ENCODE measurements at places on chromosomes 4 and X. TPM values are rescaled to one million over a fixed set of nuclear protein-coding genes. Genes with fewer than 3 reads are reported as not detected.

PABPC5 gene
- 1.1 TPM for total RNA-seq

OTUD6A gene
- total RNA-seq: not detected

SMAD1 gene
- total RNA-seq: 45.5 TPM

GAGE12E gene
- not detected for total RNA-seq

PPEF2 gene
- total RNA-seq: not detected

FRG2 gene
- not detected for total RNA-seq

METAP1 gene
- 29.9 TPM for total RNA-seq

NAA11 gene
- not detected for total RNA-seq

SOX3 gene
- total RNA-seq: not detected

CSN2 gene
- not detected for total RNA-seq

FREM3 gene
- 0.83 TPM for total RNA-seq

GRCh38 chrX:13180807-13181206 is 136.4 kb upstream of the FAM9C start:
- DNase-seq: no peak

DNA sequence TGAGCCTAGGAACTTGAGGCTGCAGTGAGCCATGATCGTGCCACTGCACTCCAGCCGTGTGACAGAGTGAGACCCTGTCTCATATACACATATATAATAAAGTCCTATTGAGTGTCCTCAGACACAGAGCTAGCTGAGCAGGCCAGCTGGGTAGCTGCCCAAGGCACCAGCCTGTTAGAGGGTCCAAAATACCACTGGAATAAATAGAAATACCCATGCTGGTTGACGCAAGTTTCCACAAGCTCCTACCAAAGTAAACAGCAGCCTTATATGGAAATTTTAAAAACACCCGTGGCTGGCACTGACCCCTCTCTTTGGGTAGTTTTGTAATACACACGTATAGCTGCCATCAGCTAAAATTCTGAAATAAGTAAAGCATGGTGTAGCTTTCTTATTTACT is 348.6 kb downstream of the BCOR start:
- no peak for DNase-seq

DNA sequence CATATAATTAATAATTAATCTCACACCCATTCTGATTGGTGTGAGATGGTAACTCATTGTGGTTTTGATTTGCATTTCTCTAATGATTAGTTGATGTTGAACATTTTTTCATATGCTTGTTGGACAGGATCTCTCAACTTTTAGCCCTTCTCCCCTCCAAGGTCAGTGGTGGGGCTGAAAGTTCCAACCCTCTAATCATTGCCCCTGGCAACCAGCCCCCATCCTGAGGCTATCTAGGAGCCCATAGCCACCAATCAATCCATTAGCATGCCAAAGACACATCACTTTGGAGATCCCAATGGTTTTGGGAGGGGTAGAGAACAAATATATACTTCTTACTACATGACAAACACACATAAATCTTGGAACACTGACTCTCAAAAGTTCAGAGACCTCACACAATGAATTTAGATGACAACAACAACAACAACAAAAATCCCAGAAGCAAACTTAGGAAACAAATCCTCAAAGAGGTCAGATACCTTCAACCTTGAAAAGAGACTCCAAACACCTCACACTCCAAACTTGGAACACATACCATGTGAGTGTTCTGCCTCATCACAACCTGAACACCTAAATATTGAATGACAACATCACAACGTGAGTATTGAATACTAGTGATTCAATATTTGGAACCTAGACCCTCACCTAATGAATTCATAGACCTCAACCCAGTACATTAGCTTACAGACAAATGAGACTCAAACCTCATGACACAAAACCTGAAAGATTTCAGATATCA is 19.0 kb upstream of the PAGE4 start:
- no peak for DNase-seq

- DNase-seq: no peak
These were observed 98.2 kb downstream of the MAGEC1 start for GRCh38 chrX:142001934-142002333.

GRCh38 chrX:39514801-39515200 is 583.0 kb downstream of the BCOR start:
- DNase-seq: no peak

DNA sequence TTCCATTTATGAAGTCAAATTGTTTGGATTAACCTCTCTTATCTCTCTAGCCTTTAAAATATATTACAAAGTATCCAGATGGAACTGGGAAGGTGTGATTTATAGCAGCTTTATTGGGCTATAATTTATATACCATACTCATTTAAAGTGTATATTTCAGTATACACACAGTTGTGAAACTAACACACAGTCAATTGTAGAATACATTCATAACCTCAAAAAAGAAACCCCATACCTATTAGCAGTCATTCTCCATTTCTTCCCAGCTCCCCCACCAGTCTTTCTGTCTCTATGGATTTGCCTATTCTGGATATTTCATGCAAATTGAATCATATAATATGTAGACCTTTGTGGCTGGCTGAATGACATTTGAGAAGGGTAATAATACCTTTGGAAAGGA is 7.6 kb upstream of the NAP1L5 start:
- no peak for DNase-seq

GRCh38 chr4:175229154-175229553 is 311.0 kb downstream of the ADAM29 start:
- no peak for DNase-seq

DNA sequence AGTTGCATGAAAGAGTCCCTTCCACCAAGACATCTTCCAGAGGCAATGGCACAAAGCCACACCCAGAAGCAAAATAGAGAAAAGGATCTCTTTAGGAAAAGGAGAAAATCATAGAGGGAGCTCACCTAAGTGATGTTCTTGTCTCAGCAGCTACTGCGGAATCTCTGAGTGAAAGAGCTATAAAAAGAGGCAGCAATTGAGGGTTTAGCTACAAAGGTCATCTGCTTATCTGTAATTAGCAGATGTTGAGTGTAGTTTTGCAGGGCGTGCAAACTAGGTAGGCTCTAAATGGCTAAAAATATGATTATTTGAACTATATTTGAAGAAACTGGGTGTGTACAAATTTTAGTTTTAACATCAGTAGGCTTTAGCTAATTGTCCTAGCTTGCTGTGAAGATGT is 276.0 kb downstream of the HS3ST1 start:
- DNase-seq: no peak

DNA sequence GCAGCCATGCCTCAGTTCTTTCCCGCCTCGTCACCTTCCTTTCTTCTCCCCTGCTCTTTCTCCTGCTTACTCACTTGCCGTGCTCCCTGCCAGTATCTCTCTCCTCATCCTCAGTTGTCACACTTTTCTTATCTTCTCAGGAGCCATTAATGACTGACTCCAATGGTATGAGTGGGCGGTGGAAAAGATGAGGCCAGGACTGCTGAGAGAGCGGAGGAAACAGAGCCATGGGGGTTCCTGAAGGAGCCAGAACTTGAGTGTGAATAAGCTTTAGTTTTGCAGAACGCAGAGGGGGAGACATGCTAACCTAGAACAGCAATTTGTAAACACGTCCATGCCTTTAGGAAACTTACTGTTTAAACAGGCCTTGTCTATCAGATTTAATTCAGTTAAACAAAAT is 126.5 kb downstream of the CHIC2 start:
- no peak for DNase-seq

DNA sequence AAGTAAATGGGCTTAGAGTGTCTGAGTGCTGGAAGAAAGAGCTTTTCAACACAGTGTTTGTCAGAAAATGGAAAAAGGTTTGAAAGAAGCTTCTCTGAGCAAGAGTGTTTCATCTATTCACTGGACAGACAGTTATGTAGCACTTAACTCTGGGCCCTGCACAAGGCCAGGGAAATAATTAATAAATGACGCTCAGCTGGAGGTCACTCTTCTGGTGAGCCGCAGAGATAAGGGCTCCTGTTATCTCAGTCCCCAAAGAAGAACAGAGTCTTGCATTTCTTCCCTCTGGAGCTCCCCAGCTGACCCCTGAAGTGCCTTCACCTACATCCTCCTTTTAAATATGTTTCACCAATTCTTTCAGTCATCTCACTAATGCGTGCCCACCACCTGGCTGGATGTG is 90.4 kb downstream of the SLC16A2 start:
- no peak for DNase-seq

DNA sequence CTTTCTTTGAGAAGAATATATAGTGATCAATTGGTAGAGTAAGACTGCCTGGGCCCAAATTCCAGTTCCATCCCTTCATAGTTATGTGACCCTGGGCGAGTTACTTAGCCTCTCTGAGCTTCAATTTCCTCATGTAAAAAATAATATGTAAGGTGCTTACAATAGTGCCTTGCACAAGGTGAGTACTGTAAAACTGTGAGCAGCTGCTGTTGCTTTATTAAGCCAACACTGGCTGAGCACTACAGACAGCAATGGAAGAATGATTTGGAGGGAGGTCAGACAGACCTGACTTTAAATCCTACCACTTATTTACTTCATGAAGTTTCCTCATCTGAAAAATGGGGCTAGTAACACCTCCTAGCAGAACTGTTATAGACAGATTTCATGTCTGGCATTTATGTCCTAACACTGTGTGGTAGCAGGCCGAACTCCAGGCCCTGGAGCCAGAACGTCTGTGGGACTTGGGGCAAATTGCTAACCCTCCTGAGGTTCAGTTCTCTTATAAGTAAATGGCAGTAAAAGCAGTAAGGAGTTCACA is 53.8 kb downstream of the RNF150 start:
- DNase-seq: no peak

- DNase-seq: no peak
These were observed 49.6 kb downstream of the RRAGB start for GRCh38 chrX:55767100-55767499.

GRCh38 chrX:106898462-106898861 is 4.7 kb downstream of the RIPPLY1 start:
- DNase-seq: no peak

GRCh38 chrX:13774696-13775095 is 40.1 kb downstream of the OFD1 start:
- no peak for DNase-seq

DNA sequence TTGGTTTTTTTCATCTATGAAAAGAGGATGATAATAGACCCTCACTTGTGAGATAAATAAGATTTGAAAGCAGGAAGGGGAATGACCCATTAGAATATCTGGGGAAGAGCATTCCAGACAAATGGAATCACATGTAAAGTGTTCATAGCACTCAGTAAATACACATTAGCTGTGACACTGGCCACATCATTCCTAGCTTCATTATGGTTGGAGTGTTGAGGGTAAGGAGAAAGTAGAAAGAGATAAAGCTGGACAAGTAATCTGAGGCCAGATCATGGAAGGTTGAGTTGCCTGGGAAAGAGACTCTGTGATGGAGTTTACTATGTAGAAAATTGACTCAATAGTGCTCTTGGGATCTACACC is 6.9 kb upstream of the PGRMC1 start:
- DNase-seq: no peak

DNA sequence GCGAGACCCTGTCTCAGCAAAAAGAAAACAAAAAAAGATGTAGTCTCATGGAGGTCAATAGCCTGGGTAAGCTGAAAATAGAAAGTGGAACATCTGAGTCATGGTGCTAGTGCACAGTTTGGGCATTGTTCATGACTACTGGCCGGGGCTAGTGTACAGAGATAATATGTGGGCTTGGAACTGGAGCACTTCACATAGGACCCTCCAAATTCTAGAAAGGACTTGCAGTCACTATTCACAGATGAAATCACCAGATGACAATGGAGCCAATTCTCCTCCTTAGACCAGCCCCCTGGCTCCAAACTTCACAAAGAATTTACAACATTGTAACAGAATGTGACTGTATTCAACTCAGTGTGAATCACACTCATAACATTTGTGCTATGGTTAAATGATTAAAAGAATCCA is 367.8 kb upstream of the SLC7A11 start:
- no peak for DNase-seq

DNA sequence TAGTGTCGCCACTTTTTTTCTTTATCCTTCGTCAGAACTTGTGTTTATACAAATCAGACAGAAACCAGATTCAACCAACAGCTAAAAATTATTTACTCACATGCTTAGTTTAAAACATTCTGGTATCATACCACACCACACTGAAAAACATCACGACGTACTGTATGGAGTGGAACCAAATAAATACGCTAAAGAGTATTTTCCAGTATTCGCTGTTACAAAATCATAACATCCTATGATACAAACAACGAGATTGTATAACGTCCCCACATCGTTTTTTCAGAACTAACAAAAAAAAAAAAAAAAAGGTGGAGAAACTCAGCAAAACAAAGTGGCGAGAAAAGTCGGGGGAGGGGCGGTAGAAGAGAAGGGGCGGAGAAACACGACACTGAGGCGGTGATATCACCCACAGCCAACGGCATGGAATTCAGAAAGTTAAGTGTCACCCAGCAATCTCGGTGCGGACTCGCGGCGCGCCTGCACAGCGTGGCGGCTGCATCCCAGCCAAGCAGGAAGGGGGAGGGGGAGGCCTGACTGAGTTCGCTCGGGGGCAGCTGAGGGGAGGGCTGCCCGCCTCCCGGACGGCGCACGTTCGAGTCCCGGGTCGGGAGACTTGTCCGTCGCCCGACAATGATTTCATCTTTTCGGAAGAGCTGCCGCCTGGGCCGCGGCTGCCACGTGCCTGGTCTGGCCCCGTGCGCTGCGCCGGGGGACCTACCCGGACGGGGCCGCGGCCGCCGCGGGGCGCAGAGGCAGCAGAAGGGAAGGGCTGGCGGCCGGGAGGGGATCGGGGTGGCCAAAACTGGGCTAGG is 920 bp downstream of the SETD7 start:
- peak; percentile 94 for DNase-seq

DNA sequence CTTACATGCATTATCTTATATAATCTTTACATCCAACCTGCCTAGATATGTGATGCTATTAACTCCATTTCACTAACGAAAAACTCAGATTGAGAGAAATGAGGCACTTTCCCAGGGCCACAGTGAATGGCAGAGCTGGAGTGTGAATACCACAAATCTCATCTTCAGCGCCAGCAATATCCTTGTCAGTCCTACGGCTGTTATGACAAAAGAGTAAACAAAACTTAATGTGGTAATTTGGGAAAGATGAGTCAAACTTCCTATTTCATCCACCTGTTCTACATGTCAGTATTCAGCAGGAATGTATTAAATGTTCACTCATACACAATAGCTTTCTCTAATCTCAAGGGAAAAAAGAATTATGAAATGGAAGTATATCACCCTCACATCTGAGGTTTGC is 56.9 kb downstream of the FAT1 start:
- no peak for DNase-seq

DNA sequence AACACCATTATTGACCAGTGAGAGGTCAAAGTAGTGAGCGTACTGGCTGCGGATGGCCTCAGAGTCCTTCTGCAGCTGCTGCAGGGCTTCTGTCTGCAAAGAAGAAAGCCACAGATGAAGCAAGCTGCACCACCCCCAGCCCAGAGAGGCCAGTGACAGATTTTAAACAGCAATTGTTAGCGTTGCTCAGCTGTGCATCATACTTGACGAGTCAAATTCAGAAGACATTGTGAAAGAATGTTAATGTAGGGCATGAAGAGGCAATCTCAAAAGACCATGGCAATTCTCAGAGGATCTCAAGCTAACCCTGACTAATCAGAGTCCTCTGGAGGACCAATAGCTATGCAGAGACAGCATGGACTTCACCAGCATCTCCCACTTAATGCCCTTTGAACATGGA is 16.6 kb downstream of the DKC1 start:
- no peak for DNase-seq
